HEK293T (cell line): ENCODE measurements at places on chromosomes 6 and 20.

- no peak for DNase-seq
Measured at GRCh38 chr6:161736326-161736725, 462.5 kb upstream of the AGPAT4 start.

DNA sequence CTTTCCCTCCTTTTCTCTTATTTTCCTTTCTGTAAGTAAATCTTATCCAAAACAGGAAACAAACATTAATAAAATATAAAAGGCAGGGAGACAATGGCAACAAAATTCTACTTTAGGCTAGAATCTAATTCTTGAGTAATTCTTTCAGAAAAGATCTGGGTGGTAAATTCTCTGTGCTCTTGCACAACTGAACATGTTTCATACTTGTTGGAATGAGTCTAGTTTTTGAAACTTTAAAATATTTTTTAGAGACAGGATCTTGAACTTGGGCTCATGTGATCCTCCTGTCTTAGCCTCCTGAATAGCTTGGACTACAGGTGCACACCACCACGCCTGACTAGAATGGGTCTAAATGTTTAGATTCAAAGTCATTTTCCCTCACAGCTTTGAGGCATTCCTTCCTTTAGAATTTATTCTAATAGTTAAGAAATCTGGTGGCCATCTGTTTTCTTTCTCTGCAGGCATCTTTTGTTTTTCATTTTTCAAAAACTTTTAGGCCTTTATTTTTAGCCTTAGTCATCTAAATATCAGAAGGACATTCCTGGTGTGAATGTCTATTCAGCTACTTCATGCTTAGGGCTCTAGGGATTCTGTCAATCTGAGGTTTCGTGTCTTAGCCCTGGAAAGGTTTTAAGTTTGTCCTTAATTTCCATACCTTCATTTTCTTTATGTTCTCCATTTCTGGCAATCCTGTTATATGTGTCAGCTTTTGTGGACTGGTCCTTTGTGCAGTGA lies 76.5 kb downstream of the CDKAL1 start:
- DNase-seq: no peak

DNA sequence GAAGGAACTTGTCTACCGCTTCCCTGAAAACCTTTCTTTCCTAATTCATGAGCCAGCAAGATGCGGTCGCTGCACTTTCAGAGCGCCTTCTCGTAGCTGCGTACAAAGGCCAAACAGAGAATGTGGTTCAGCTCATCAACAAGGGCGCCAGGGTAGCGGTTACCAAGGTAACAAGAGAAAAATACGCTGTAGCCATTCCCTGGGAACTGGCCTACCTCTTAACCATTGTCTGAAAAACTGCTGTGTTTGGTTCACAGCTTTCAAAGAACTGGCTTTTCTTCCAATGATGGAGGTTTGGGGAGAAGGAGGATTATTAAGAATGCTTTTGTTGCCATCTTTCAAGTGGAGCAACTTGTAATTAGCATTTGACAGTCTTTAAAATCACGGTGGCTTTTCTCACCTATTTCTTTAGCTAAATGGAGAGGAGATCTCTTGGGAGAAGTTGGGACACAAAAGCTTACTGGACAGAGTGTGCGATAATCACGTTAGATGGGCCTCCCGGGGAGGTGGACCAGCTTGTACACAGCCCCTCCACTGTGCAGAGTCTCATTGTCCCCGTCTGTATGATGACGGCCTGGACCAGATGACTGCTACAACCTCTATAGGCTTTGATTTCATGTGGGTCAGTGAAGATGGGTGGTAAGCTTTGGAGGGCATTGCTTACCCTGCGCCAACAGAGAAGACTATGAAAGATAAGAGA lies 71.5 kb downstream of the LYRM2 start:
- no peak for DNase-seq

DNA sequence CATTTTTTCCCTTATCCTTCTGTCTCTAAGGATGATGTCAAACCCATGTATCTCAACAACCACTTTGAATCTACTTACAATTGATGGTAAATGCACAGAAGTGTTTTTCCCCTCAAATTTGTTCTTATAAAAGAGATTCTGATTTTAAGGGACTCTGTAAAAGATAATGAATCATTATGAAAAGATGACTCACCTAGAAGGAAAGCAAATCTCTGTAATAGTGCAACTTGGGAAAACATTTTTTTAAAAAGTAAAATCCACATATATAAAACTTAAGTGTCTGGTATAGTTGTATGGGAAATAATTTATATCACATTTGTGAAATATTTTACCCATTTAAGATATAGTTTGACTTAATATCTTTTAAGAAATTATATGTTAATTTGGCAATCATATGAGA lies 137.0 kb downstream of the TINAG start:
- DNase-seq: no peak

- no peak for DNase-seq
Measured at GRCh38 chr6:7893342-7893741, 17.2 kb downstream of the TXNDC5 start.

DNA sequence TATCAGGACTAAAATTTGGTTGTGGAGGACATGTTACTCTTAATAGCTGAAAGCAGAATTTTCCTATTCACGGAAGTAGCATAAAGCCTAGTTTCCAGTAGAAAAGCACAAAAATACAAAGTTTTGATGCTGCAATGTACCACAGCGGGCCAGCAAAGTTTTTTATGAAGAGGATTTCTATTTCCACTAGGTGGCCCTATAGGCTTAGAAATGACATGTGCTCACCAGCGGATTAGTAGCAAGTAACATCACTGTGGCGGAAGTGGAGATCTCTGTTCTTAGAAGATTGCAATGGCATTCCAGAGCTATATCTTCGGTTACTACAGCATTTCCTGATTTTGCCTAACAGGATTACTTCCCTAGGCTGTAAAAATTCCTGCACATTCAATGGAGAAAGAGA lies 1219.0 kb upstream of the EYS start:
- DNase-seq: peak; percentile 56

DNA sequence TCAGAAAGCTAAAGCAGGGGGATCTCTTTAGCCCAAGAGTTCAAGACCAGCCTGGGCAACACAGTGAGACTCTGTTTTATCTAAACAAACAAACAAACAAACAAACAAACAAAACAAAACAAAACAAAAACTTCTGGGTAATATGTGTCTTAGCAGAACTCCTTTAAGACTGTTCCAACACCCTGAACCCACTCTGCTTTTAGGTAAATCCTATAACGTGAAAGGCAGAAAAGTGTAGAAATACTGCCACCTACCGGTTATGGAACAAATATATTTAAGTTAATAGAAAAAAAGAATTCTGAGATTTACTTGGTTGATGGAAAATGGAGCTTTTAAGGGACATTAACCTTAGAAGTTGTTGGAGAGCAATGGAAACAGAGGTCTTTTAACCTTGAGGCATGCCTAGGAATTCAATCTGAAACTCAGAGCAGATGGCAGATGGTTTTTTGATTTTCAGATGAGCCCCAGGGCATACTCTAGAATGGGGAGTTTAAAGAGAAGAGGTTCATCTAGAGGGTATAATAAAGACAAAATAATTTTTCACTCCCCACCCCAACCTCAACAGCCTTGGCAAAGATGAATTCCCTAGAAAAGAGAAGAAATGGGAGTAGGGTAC lies 38.5 kb downstream of the SOD2 start:
- DNase-seq: peak; percentile 48

- no peak for DNase-seq
Measured at GRCh38 chr20:38961530-38962043, 557 bp upstream of the DHX35 start.

DNA sequence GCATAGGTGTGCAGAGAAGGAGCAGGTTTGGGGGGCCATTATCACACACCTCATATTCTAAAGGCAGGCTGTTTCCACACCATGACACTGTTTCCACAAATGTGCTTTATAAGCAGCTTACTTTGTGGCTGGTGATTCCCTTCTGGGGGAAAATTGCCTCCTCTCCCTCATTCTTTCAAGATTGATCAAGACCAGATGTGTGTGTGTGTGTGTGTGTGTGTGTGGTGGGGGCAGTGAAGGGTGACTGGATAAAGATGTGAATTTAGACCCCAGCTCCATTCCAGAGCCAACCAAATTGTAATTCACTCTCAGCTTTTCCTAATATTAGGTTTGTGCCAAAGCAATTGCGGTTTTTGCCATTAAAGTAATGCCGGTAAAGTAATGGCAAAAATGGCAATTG lies 45.6 kb downstream of the EDN3 start:
- DNase-seq: no peak

DNA sequence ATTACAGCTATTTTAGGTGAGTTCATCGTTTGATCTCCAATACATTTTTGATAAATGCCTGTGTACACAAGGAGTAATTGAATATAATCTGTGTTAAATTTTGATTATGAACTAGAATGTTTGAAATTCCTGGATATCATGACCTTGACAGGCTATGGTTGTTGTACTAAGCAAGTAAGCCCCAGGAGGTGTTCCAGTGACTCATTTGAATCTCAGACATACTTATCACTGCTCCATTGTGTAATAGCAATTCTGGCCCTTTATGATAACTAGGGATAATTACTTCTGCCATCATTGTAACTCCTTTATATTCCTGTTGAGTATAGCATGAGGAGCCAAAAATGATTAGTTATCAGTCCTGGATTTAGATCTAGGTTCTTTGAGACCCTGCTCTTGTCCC lies 1424.6 kb upstream of the ADGRB3 start:
- DNase-seq: no peak

GRCh38 chr6:16331384-16332174 lies 93.2 kb downstream of the GMPR start:
- peak; percentile 78 for DNase-seq

DNA sequence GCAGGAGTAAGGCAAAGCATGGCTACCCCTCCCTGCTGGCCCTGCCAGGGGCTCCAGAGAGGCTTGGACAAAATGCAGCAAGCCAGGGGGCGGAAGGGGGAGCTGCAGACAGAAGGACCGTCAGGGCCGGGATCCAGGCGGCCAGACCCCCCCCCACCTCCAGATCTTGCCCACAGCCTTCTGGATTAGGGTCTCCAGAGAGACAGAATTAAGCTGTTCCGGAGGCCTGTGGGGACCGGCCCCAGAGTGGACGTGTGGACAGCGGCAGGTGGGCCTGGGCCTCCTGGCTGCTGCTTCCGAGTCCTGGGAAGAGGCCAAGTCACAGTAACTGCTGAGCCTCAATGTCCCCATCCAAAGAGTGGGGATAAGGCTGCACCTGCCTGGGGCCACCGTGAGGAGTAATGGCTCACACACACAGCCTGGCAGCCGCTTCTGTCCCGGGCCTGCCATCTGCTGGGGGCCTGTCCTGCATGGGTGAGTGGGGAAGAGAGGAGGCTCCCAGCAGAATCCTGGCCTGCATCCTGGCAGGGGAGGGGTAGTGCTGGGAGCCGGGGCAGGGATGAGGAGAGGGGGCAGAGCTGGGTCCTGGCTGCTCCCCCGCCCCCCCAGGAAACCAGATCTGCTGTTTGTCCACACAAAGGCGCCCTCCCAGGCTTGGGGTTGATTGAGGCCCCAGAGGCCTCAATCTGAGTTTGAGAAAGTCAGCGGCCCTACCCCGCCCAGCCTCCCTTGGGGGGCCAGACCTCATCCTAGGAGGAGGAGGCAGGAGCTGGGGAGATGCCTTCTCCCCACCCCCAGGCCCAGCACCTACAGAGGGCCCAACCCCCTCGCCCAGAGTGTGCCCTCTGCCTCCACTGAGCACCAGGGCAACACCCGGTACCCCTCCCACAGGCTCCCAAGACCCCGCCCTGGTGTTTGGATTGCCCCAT lies 3.9 kb downstream of the LAMA5 start:
- no peak for DNase-seq

GRCh38 chr6:168183613-168183970 lies 104.6 kb upstream of the FRMD1 start:
- DNase-seq: no peak

DNA sequence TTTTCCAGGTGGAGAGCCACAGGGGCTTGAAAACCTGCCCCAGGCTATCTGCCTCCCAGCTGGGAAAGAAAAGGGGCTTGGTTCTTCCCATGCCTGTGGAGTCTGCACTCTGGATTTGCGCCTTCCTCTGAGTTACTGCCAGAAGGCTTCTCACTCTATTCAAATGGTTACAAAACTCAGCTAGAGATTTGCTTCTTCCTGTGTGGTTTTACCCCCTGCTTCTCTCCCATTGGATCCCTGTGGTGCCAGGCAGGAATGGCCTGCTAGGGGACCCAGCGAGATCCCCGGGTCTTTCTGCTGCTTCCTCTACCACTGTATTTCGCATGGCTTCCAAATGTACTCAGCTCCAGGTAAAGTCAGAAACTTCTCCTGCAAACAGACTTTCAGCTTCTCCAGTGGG lies 192.0 kb upstream of the HS3ST5 start:
- no peak for DNase-seq

DNA sequence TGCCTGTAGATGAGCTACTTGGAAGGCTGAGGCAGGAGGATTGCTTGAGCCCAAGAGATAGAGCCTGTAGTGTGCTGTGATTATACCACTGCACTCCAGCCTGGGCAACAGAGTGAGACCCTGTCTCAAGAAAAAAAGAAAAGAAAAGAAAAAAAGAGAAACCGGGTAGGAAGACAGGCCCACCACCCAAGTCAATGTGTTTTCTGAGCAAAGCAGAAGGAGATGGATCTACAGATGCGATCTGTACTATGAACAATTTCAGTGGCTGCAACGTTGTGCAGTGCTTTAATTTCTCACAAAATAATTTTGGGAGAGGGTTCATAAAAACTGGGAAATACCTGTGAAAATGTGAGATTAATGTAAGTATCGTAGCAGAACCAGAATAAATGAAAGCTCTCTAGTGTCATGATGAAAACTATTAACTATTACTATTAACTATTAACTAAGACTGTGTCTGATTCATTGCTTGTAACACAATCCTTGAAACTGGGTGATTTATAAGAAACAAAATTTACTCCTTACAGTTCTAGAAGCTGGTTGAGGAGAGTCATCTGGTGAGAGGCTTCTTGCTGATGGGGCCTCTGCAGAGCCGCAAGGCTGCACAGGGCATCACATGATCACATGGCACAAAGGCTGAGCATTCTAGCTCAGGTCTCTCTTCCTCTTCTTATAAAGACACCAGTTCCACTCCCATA lies 233.1 kb upstream of the ZNF217 start:
- DNase-seq: no peak

DNA sequence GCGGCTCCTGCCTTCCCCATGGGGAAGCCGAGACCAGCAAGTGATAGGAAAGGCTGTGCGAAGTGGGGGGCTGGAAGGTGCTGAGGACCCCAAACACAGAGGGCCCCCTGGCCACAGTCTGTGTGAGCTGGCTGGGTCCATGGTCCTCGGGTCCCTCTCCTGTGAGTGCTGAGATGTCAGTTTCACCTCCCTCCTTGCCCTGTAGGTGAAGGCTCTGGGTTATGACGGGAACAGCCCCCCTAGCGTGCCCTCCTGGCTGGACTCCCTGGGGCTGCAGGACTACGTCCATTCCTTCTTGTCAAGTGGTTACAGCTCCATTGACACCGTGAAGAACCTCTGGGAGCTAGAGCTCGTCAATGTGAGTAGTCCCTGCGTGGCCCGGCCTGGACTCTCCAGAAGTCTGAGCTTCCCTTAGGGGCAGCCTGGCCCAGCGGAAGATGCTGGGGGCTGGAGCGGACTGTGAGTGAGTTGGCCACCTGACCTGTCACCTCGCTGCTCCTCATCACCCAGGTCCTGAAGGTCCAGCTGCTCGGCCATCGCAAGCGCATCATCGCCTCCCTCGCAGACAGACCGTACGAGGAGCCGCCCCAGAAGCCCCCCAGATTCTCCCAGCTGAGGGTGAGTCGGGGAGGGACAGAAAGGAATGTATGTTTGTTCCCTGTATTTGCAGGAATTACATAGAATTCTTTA lies 61.7 kb downstream of the TCP11 start:
- DNase-seq: no peak
